Suppressor macrophage treated with lipopolysaccharide for 4 hours (primary cell): ENCODE measurements at places on chromosomes 7 and 10.

- no peak for DNase-seq
Observed at GRCh38 chr7:15886626-15887025, 200.1 kb upstream of the MEOX2 start.

GRCh38 chr10:112565434-112566053 is 118.5 kb downstream of the VTI1A start:
- DNase-seq: peak; percentile 67

GRCh38 chr10:5623081-5623748 is 43.2 kb downstream of the ASB13 start:
- DNase-seq: peak; percentile 90

GRCh38 chr7:108284349-108285002 is 154.3 kb upstream of the LAMB4 start:
- DNase-seq: no peak

DNA sequence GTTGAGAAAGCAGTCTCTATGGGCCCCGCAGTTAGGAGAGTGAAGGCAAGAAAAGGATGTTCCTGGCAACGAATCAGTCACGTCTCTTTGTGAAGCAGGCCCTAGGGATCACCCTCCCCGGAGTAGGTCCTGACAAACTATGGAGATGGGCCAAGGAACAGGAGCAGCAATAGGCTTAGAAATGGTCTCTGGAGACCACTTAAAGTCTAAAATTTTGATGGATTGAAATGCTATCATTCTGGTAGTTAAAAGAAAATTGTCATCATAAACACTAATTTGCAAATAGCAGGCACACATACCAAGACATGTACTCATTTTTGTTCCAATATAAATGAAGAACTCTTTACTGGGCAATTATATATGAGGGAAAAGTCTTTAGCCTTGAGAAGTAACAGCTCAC is 123.5 kb downstream of the ITGB8 start:
- DNase-seq: no peak

GRCh38 chr10:95706990-95707389 is 13.3 kb upstream of the TCTN3 start:
- no peak for DNase-seq

DNA sequence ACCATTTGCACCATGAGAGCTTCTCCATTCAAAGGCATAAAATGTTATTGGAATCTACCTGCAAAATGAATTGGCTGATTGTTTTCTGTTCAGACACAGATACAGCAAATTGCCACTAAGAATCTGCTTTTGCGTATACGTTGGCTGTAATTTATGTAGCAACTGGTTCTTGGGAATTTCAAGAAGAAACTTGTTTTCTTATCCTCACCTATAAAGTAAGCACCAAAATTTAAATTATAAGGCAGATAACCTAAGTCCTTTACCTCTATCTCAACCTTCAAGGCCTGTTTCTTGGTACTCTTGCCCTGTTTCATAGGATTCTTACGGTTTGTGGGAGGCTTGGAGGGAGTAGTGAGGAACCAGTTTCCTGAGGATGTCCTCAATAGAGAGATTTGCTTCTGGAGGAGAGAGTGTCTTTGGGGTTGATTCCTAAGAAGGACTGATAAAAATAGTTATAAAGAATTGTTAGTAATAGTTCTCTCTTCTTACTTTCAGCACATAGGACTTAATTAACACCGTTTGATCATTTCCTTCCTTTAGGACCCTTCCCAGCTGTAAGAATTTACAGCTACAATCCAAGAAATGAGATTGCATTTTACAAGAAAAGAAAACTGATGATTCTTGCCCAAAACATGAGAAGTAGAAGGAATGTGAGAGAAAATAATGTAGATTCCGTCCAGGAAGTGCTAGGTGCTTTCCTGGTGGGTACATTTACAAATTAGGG is 2.0 kb downstream of the STAMBPL1 start:
- DNase-seq: no peak

DNA sequence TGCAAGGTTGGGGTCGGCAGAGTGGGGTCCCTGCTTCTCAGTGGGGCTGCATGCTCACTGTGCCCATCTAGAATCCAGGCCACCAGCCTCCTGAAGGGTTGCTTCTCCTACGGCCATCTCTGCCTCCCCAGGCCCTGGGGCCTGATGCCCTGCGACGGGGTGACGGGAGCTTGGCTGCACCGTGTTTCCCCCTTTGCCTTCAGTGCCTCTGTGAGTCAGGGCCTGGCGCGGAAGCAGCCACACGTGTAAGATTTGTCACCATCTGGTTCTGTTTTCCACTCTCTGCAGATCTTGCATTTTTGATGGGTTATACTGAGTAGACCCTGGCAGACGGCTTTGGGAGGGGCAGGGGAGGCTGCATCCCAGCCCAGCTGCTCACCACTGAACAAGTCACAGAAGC is 7.2 kb downstream of the ADAMTS14 start:
- no peak for DNase-seq

DNA sequence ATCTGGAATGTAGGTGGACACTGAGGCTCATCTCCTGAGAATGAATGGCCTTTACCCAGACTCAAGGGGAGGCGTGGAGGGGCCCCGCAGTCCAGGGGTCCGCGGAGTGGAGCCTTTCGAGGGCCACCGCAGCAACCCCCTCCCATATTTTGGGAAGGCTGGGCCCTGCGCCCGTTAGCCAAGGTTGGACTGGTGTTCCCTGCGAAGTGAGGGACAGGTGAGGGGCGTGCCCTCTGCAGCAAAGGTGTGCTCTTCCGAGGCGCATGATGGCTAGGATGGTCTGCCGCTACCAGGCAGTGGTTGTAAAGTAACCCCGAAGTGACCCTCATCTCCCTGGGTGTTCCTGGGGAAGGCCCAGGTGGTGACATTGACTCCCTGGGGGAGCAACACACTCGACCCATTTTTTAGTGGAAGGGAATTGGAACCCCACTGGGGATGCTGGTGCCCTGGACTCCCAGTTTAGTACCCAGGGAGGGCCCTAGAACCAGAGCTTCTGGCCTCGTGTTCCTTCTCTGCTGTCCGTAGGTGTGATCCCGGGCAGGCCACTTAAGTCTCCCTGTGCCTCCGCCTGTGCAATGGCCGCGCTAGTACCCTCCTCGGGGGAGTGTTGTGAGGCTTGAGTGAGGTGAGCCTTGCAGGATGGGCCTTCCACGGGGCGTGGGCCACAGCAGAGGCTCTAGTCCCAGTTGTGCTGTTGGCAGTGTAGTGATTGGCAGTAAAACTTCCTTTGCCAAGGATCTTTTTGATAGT is 779 bp downstream of the FAM241B start:
- DNase-seq: no peak

GRCh38 chr7:64687249-64687648 is 21.3 kb downstream of the ZNF107 start:
- no peak for DNase-seq

DNA sequence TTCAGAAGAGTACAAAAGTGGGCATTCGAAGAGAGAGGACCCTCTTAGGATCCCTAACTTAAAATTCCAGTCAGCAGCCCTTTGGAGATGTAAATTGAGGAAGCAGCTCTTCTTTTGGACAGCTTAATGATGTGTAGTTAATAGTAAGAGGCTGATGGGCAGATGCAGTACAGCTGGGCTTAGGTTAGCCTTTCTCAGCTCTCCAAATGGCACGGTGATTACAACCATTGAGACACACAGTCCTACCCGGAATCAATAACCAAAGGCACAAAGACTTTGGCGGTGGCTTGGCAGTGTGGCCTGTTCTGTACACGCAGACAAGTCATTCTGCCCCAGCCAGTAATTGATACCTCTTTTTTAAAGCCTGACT is 26.8 kb downstream of the GAD2 start:
- no peak for DNase-seq

GRCh38 chr7:156753229-156753560 is 112.6 kb downstream of the RNF32 start:
- no peak for DNase-seq

DNA sequence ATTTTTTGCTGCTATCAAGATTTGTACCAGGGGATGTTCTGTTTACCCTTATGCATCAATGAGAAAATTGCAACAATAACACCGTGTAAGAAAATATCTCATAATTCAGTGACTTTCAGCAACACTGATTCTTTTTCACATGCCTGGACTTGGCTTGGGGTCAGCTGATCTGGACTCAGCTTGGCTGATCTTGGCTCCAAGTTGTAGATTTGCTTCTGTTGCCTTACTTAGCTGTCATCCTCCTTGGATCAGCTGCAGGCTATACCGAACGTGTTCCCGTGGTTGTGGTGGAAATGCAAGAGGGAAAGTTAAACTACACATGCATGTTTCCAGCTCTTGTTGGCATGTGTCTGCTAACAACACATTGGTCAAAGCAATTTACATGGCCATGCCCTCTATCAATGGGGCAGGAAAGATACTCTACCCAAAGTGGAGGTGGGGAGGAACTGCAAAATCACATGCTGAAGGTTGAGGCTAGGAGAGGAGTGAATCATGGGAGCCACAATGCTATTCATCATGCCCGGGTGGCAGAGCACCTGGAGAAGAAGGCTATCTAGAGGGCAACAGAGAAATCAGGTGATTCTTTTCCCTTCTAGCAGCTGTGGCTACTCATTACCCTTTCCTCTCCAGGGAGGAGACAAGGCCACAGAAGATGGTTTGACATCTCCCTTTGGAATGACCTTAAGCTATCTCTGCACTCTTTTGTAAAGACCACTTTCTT is 1276.3 kb upstream of the AUTS2 start:
- DNase-seq: no peak

DNA sequence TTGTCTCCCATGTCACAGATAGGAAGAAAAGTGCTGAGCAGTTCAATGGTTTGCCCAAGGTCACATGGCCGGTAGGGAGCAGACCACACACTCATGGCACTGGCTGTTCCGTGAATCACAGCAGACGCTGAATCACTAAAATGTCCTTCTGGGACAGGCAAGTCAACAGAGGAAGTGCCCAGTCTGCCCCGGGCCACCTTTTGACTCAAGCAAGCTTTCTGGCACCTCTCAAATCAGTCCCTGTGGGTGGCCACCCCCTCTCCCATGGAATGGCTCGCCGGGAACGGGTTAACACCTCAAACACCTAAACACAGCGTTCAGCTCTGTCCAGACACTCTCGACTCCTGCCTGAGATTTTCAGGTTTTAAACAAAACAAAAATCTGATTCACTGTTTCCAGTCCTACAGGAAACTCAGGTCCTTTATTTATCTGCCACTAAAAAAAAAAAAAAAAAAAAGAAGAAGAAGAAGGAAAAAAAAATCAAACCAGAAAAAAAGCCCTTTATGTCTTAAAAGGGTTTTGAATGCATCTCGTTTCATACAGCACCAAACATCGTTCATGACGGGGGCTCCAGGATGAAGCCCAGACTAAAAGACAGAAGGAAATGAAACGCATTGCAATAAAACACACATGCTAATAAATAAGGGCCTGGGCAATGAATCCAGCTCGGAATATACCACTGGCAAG is 15.5 kb downstream of the CARD11 start:
- DNase-seq: peak; percentile 73

GRCh38 chr7:127550247-127550646 is 35.1 kb downstream of the GCC1 start:
- no peak for DNase-seq

GRCh38 chr10:119421891-119422681 is 120.4 kb downstream of the RGS10 start:
- no peak for DNase-seq

GRCh38 chr10:76278811-76279460 is 847.5 kb downstream of the LRMDA start:
- DNase-seq: no peak

DNA sequence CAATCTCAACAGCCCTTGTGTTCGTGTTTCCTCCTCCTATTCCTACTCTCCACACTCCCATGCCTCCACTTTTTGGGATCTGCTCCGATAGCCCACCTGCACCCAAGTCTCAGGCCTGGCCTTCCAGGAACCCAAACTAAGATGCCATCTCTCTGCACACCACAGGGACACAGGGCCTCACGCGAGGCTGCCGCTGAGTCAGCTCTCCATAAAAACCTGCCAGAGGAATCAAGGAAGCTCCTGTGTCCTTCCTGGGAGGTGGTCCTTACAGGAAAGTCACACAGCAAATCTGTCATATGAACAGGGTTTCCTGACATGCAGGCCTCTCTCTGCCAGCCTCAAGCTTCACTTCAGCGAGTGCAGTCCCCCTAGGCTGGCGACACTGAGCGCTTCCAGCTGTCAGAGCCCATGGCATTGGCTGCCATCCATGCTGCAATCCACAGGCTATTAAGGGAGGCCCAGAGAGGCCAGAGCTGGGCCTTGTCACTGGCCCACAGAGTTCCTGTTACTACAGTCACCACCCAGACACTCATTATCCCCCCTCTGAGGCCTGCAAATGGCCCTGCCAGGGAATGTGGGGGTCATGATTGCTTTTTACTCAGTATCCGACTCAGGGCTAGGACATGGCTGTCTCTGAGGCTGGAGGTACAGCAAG is 151.4 kb downstream of the OAT start:
- DNase-seq: no peak

- no peak for DNase-seq
Observed at GRCh38 chr7:95777269-95777668, 4.9 kb downstream of the DYNC1I1 start.

- no peak for DNase-seq
Observed at GRCh38 chr10:59587083-59587755, 122.4 kb downstream of the SLC16A9 start.

GRCh38 chr10:60951272-60951724 is 7.3 kb upstream of the RHOBTB1 start:
- DNase-seq: no peak

DNA sequence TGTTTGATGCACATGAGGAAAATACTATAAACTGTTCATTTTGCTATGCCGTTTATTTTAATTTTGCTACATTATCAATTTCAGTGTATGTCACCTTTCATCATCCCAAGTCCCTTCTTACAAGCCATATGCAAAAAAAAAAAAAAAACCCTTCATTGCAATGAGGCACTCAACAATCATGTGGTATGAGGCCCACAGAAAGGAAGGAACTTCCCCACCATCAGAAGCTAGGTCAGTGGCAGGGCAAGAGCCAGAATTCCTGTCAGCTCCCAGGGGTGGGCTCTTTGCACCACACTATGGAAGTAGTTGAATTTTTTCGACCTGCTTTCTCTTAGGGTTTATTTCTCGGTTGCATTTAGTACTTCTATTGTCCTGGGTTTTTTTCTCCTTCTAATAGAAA is 75.4 kb downstream of the NOC3L start:
- no peak for DNase-seq

- DNase-seq: no peak
Observed at GRCh38 chr10:10101106-10101505, 916.6 kb upstream of the CELF2 start.

DNA sequence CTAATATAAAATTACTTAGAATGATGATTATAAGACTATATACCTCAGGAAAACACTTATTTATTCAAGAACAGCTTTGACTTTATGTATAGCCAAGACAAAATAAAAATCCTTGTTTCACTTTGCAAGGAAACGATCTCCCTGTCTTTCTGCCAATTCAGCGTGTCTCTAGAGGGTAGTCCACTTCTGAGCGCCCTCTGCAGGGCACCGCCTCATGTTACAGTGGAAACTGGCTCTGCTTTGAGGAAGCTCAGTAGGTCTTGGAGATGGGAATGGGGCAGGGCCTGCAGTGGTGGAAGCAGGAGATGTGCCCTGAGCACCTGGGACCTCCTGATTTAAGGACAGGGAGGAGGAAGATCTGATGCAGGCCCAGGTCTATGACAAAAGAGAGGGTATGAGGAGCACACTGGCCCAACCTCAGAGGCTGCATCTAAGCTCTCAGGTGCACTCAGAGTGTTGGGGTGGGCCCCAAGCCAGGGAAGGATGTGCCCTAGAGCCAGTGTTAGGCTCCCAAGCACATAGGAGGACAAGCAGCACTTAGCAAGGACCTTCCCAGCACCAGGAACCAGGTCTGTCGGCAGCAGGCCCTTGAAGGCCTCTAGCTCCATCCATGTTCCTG is 481.0 kb downstream of the TNS3 start:
- peak; percentile 44 for DNase-seq
